Ovary (tissue), 10 donors: ENCODE measurements at places on chromosomes 2 and 18.
A peak's percentile ranks its signal among the peaks of the same experiment; 100 is the strongest.

GRCh38 chr2:83112858-83113257, 1346.2 kb downstream of the SUCLG1 start:
- DNase-seq = no peak

GRCh38 chr2:86783615-86784339, 6.9 kb downstream of the CD8A start:
- no peak for DNase-seq

GRCh38 chr18:9494778-9495331, 19.5 kb downstream of the RALBP1 start:
- DNase-seq = no peak

- no peak for DNase-seq
Observed at GRCh38 chr2:40363631-40364030, 88.3 kb downstream of the SLC8A1 start.

GRCh38 chr2:96116424-96116878, at the start of gene ADRA2B:
Gene ADRA2B, minus strand, starts transcription at chr2:96116571. Its CDS starts 422 bp downstream, at chr2:96116149.
- peak; percentile 29 for DNase-seq

GRCh38 chr2:29240601-29241000, 125.4 kb downstream of the CLIP4 start:
- DNase-seq = no peak

GRCh38 chr2:230692760-230693159, 19.9 kb upstream of the CAB39 start:
- no peak for DNase-seq

- DNase-seq = peak; percentile 45
Observed at GRCh38 chr2:20212459-20212870, 12.5 kb downstream of the SDC1 start.

GRCh38 chr2:141021611-141022010, 1109.2 kb downstream of the LRP1B start:
- DNase-seq = no peak

DNA sequence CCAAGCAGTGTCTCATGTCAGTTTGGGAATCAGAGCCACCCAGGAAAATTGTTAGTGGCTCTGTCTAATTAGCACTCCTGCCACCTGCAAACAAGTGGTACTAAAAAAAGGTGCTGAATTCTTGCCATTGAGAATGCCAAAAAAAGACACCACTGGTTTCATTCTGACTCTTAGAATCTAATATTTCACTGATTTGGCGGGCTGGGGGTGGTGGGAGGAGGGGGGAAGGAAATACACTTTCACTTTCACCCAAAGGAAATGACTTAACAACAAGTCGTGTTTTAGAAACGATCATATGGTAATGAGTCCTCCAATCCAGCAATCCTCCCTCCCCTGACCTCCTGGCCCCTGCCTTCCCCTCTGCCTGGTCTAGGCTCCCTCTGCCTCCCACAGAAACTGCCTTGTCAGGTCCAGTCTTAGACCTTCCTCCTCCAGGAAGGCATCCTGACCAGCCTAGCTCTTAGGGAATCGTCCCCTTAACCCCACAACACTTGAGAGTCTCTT, 4.4 kb upstream of the KLHL29 start:
- no peak for DNase-seq

GRCh38 chr2:226483745-226484619, 315.6 kb downstream of the IRS1 start:
- DNase-seq = no peak

GRCh38 chr18:12366784-12367183, 10.2 kb downstream of the AFG3L2 start:
- DNase-seq = no peak

GRCh38 chr2:121777699-121778058, 22.2 kb downstream of the TSN start:
- DNase-seq = no peak

DNA sequence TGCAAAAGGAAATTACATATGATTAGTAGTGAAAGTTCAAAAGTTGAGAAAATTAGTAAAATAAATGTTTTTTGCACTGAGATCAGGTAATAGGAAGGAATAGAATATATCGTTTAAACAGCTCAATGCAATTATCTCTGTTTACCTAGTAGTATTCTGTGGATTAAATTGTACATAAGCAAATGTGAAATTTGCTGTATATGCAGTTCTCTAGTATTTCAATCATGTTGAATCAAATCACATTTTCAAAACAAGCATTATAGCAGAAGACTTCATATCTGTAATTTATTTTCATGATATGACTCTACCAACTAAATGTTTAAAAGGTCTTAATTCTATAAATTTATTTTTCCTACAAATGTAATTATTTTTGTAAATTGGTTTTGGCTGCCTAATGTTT, 31.6 kb downstream of the ITPRID2 start:
- DNase-seq = no peak

- DNase-seq = no peak
Observed at GRCh38 chr2:230961091-230961491, 34.8 kb upstream of the SPATA3 start.

DNA sequence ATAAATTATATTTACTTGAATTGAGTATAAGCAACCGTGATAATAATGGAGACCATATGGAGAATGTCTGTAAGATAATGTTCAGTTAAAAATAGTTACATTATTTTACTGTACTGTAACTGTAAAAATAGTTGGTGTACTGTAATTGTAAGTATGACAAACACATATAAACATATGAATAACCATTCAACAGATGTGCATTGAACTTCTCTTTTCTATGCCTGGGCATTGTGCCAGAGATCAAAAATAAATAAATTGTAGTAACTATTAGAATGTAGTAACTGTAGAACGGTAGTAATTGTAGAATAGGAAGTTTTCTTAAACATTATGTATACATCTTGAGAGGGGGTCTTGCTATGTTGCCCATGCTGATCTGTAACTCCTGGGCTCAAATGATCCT, 287.4 kb upstream of the EPAS1 start:
- no peak for DNase-seq

GRCh38 chr18:66317243-66318090, 286.4 kb downstream of the CDH19 start:
- DNase-seq = no peak

- no peak for DNase-seq
Observed at GRCh38 chr2:45896311-45896710, 244.8 kb downstream of the PRKCE start.

GRCh38 chr2:134087371-134087921, 166.4 kb upstream of the MGAT5 start:
- no peak for DNase-seq

- DNase-seq = no peak
Observed at GRCh38 chr18:5298156-5298852, 2.8 kb upstream of the ZBTB14 start.

- no peak for DNase-seq
Observed at GRCh38 chr2:11097854-11098387, 57.3 kb upstream of the SLC66A3 start.

DNA sequence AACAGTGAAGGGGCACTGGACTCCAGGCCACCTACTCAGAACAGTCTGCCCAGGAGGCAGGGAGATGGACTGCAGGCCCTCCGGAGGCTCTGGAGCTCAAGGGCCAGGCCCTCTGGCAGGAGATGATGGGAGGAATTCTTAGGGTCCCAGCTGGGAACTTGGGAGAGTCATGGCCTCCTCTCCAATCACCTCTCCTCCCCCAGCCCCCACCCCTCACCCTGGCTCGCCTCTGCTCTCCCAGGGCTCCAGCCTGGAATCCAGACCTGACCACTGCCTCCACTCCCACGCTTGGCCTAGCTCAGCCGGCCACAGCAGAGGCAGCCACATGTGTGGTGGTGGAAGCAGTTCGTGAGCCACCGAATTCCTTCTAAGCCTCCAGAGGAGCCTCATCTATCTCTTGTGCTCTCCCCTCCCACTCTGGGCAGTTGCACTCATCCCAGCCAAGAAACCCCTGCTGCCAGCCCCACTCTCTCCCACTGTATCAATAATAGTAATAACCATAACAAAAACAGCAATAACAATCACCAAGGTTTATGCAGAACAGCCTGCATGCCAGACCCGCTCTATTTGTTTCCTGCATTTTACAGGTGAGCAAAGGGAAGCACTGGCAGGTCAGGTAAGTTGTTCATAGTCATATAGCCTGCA, 67.4 kb downstream of the TNS1 start:
- no peak for DNase-seq

DNA sequence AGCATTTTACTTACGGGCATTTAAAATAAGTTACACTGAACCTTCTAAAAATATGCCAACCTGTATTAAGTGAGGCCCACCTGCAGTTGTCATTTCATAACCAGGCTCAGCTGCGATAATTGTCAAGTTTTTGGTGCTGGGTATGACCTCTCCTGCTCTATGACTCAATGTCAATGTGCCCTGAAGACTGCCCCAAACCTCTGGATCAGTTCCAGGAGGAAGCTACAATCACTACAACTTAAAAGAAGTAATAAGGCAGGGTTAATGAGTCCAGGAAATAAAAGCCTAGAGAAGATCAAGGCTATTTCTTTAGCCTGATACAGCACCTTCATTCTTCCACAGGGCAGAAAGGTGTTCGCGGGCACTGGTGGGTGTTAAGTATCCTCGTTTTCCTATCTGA, 22.9 kb downstream of the POLR1A start:
- no peak for DNase-seq

DNA sequence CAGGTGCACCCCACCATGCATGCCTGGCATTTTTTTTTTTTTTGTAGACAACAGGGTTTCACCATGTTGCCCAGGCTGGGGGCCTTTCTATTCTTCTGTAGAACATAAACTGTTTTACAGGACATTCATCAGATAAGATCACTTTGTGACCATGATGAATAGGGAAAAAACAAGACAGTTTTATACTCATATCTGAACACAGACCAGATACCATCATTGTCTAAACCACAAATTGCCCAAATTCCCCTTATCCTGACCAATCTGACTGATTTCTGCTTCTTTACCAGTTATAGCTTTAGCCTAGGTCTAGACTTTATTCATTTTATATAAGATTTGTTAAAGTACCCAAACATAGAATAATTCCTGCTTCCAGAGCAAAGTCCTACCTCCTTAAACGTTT, 1699.3 kb upstream of the TMEFF2 start:
- DNase-seq = no peak

DNA sequence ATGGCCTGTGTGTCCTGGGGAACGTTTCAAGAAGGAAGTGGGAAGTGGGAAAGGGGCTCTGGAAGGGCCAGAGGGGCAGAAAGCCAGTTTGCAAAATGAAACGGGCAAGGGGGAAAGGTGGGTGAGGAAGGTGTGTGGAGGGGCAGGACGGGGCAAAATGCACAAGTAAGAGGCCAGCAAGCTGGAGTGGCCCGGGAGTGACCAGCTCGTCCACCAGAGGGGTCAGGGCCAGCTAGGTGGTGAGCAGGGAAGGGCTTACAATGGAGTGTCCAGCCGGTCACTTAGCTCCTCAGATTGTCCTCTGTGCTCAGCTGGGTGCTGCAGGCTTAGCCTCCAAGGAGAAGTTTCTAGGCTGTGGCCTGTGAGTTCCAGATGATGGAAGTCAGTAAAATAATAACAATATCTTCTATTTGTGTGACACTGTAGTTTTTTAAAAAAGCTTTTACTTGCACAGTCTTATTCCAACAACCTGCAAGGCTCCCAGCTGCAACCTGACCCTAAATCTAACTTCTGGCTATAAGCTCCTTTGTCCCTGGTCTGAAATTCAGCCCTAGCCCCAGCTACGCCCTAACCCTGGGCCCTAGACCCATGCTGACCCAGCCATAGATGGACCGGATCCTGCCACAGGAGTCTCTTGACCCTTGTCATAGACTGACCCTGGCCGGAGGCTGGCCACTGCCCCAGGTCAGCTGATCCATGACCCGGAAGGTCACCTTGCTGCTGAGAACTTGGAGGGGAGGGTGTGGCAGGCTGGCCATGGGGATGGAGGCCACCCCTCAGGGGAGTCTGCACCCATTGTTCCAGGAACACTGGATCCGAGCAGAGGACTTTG, 29.2 kb downstream of the MYO7B start:
- DNase-seq = no peak

DNA sequence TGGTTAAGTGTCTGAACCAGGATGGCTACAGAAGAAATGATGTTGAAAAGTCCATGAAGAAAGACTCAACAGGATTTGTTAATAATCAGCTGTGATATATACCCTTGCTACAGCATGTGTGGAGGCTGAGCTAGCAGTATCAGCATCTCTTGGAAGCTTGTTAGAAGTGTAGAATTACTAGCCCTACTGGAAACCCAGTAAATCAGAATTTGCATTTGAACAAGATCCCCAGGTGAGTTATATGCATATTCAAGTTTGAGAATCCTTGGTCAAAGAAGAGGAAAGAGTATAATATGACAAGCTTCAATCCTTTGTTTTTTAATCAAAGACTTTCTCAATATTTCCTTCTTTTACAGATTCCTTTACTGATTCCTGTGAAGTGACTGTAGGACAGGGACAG, 109.0 kb upstream of the KCNJ3 start:
- no peak for DNase-seq

DNA sequence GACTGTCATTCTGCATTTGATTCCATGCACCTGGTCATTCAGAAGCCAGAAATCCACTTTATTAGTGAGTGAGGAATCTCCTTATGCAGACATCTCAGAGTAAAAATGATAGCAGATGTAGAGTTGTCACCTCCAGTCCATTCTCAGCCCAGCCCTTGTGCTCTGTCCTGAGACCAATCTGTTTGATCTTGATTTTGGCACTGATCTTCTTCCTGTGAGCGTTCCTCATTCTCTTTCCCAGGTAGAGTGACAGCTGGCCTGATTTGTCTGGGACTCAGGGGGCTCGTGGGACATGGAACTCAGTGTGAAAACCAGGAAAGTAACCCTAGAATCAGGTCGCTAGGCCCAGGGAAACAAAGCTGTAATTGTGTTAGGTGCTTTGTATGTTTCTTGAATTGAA, 8.9 kb downstream of the ARHGAP25 start:
- DNase-seq = no peak

DNA sequence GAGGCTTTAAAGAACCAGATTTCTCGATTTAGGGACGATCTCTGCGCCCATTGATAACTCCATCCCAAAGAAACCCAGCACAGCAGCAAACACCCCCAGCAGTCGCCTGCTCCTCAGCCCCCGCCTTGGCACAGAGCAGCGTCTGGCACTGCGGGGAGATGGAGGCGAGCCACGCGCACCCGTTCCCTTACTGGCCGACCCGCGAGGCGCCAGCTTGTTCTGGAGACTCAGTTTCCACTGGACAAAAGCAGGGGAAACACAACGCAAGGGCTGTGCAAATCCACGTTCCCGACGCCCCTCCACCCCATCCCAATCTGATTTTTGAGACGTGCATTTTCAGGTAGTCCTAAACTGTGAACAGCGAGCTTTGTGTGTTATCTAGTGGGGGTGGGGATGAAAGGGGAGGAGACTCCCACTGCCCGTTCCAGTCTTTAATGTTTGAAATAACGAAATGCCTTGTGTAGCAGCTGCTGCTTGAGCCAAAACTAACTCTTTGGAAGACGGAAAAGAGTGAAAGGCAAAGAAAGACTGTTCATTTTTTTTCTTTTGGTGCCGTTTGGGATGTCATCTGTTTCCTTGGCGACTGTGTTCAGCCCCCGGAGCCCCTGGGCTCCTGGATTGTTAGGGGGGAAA, 143.2 kb downstream of the MEIS1 start:
- DNase-seq = peak; percentile 50

GRCh38 chr2:79910643-79911042, 393.9 kb downstream of the LRRTM1 start:
- DNase-seq = no peak

DNA sequence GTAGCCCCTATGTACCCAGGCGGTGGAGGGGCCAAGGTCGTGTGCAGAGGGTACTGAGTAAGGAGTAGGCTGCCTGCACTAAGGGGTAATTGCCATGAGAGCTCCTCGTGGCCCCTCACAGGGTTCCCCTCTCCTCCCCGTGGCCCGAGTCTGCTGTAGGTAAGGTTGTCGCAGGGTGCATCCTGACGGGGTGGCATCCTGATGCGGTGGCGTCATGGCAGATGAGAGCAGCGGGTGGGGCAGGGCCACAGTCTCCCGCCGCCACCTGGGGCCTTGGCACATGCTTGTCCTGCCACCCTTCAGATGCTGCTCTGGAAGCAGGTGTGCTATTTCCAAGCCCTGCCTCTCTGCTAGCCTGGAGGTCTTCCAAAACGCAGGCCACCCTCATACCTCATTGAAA, 89.7 kb downstream of the EIPR1 start:
- DNase-seq = no peak
